ENCODE measurements at places on chromosomes 12 and 14.

- H3K36me3 ChIP-seq, result peaks cover 91% of the 10 kb centered on the region
- no peaks in the 10 kb centered on the region for H3K4me1 ChIP-seq
- no peak for DNase-seq
- no peak overlapping the region for H3K27ac ChIP-seq
Observed at GRCh38 chr14:74480046-74480445, 13.1 kb downstream of the NPC2 start.

DNA sequence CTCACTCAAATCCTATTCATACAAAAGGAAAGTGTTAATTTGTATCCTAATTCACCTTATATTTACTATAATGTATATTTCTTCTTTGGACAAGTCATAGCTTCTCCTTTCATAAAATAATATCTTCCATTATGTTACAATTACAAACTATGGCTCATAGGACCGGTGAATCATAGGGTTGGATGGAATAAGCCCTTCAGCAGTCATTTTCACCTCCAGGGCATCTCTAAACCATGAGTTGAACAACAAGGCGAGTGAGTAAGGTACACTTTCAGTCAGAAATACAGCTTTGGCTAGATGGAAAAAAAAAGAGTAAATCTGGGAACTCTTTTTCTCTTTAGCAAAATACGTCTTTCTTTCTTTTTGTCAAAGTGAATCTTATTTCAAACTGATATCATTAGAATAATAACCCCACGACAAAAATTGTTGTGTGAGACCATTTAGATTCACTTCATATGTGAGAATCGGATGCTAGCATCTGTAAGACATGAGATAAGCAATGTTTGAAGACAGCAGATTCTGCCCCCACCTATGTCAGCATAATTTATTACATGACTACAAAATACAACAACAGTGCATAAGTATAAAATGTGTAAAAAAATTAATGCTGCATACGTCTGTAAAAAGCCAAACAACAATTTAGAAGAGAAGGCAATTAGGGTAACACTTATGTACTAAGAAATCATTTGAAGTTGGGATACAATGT lies 184.4 kb upstream of the SLC38A2 start:
- DNase-seq, result no peak
- H3K4me3 ChIP-seq, result no peak overlapping the region
- H3K36me3 ChIP-seq, result no peaks in the 10 kb centered on the region
- no peaks in the 10 kb centered on the region for H3K4me1 ChIP-seq
- H3K27me3 ChIP-seq, result no peaks in the 10 kb centered on the region

GRCh38 chr14:68322940-68323620 lies 469.8 kb downstream of the ZFP36L1 start:
- peak; percentile 72 for DNase-seq
- no peak overlapping the region for H3K4me3 ChIP-seq
- H3K4me1 ChIP-seq, result peaks cover 25% of the 10 kb centered on the region

DNA sequence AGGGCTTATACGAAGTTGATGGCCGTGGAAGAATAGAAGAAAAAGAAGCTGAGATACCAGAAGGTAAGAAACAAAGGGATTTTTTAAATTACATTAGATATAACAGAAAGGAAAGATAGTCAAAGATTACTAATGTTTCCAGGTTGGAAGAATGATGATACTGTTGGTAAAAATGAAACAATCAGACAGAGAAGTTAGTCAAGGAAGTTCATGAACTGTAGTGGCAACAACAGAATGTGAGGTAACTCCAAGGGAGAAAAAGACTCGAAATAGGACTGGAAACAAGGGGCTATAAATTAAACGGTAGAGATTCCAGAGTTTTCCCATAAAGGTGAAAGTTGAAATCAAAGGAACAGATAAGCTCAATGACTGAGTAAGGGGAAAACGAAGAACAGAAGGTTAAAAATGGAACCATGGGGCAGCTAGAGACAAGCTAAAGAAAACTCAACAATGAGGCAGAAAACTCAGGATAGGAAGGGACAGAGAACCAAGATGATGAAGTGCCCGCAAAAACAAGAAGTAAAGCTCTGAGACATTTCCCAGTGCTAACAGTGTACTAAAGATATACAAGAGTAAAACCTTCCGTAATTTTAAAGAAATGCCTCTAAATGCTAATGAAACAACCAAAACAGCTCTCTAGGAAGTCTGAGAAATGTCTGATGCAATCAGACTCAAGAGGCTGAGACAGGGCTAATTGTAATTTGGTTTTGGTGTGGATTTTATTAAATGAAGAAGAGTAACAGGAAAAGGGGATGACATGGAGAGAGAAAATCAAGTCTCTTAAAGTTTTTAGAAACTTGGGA lies 70.0 kb downstream of the PPP2R5E start:
- DNase-seq, result no peak
- no peaks in the 10 kb centered on the region for H3K27me3 ChIP-seq
- H3K4me3 ChIP-seq, result no peak overlapping the region
- H3K27ac ChIP-seq, result no peak overlapping the region

- H3K4me3 ChIP-seq, result no peak overlapping the region
- no peaks in the 10 kb centered on the region for H3K27me3 ChIP-seq
- no peak overlapping the region for H3K27ac ChIP-seq
- DNase-seq, result no peak
- no peaks in the 10 kb centered on the region for H3K36me3 ChIP-seq
Observed at GRCh38 chr14:67133595-67134441, 55.4 kb upstream of the GARIN2 start.

DNA sequence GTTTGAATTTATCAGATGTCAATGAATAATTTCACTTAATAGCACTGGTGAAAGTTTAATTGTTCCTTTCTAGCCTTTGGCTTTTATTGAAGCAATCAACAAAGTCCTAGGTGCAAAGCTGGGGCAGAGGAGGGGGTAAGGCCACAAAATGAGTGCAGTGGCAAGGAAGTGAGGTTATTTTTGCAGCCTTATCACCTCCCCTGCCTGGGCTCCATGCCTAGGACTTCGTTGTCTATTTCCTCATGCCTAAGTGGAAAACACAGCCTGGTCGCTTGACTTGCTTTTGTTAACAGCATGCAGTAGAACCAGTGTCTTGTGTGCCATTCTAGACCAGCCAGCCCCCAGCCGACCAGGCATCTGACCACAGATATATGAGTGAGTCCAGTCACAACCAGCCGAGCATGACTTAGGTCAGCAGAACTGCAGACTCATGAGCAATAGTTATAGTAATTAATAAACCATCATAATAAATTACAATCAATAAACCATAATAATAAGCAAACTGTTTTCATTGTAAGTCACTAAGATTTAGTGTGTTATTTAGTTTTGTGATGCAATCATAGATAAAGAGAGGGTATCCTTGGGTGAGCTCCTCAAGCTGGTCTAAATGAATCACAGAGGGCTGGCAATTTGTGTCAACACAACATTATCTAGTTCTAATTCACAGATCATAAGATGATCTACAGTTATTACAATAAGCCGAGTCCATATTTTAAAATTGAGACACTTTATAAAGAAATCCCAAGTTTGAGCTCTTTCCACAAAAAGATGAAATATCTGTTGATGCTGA lies 156.8 kb downstream of the GLT1D1 start:
- no peak overlapping the region for H3K27ac ChIP-seq
- no peak overlapping the region for H3K4me3 ChIP-seq
- no peaks in the 10 kb centered on the region for H3K4me1 ChIP-seq
- no peaks in the 10 kb centered on the region for H3K27me3 ChIP-seq

DNA sequence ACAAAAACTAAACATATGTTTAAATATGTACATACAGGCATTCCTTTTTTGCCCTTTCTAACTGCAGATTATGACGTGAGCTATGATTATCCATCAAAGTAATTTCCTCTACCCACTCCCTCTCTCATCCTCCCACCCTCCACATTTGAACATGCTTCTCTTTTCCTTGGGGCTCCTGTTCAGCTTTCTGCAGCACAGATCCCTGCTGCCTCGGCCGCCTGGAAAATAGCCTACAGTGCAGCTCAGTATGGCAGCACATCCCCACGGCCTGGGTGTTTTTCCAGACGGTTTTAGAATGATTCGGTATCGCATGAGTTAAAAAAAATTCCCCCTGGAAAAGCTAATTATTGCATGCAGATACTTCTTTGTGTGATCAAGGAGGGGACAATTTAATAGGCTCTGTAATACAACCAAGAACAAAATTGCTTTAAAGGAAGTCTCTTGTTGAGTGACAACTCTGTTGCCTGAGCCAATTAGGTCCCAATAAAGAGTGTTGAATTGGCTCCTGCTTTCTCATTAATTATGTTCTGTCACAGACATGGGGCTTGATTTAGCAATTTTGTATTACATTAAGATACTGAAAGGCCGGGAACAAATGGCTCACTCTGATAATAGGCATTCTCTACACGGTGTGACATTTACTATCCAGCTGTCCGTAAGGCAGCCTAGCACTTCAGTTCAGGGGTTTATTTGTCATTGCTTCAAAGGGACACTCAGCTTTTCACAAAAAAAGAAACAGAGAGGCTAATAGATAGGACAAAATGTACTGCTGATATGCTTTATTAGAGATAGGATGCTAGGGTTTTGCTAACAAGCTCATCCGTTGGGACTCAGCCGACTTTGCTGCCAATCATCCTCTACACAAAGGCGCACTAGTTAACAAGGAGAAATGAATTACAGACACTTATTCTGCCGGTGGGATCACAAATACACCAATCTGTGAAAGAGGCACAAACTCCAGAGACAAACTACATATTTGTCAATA lies 285.8 kb upstream of the G2E3 start:
- DNase-seq, result no peak
- H3K4me1 ChIP-seq, result peaks cover 7% of the 10 kb centered on the region
- H3K36me3 ChIP-seq, result no peaks in the 10 kb centered on the region
- H3K27ac ChIP-seq, result no peak overlapping the region
- no peaks in the 10 kb centered on the region for H3K27me3 ChIP-seq
- no peak overlapping the region for H3K4me3 ChIP-seq

- DNase-seq, result no peak
- no peaks in the 10 kb centered on the region for H3K36me3 ChIP-seq
- H3K4me3 ChIP-seq, result no peak overlapping the region
- H3K27ac ChIP-seq, result no peak overlapping the region
- H3K27me3 ChIP-seq, result peaks cover 38% of the 10 kb centered on the region
- no peaks in the 10 kb centered on the region for H3K4me1 ChIP-seq
Observed at GRCh38 chr14:100737526-100737925, 10.8 kb downstream of the DLK1 start.

All from stomach (tissue), 19 donors.